Vagina (tissue), 2 donors: ENCODE measurements at places on chromosomes 1 and 21.

GRCh38 chr1:74650561-74650960, 23.0 kb downstream of the ERICH3 start:
- DNase-seq = no peak

- no peak for DNase-seq
Measured at GRCh38 chr1:215132156-215132555, 49.6 kb downstream of the KCNK2 start.

GRCh38 chr1:224635356-224635755, 19.2 kb downstream of the CNIH3 start:
- DNase-seq = no peak

DNA sequence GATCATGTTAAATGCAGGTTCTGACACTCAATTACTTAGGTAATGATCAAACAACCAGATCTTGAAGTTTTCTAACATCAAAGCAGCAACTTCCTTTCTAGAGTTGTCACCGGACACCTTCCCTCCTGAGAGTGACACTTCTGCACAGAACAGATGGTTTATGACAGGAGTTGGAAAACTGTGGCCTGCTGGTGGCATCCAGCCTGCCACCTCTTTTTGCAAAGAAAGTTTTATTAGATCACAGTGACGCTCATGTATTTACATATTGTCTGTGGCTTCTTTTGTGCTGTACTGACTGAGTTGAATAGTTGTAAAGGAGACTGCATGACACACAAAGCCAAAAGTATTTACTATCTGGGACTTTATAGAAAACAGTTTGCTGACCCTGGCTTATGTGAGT, 28.3 kb downstream of the DDR2 start:
- no peak for DNase-seq

- no peak for DNase-seq
Measured at GRCh38 chr1:180370597-180370996, 131.8 kb downstream of the ACBD6 start.

DNA sequence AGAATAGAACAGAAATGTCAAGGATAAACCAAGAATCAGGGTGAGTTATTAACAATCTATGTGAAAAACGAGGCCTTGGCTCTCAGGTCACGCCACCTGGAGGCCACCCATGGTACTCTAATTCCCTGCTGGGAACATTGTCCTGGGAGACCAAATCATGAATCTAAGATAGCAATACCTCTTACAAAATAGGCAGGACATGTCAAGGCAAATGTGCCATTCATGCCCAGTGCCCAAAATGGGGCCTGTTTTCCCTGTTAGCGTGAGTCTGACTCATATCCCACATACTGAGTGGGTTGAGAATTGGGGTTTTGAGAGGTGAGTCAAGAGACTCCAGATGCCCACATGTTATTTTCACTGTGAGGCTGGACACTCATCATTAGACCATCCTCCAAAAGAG, 380.8 kb downstream of the HHIPL2 start:
- no peak for DNase-seq

- no peak for DNase-seq
Measured at GRCh38 chr1:178151831-178152230, 57.9 kb downstream of the RASAL2 start.

DNA sequence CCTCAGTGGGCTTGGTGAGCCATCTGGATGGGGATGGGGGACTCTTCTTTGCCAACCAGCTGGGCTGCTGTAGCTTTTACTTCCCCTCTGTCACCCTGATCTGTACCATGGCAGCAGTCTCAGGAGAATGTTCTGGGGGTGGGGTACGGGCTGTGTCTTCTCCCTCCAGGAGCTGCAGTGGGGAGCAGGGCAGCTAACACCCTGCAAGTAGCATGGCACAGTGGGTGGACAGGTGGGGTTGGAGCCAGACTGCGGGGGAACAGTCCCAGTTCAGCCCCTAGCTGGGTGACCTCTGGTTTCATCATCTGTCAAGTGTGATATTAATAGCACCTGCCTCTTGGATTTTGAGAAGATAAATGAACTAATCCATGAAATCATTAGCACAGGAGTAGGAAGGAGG, 3.1 kb downstream of the NFASC start:
- DNase-seq = no peak

- no peak for DNase-seq
Measured at GRCh38 chr1:101323535-101323934, 86.7 kb downstream of the S1PR1 start.

DNA sequence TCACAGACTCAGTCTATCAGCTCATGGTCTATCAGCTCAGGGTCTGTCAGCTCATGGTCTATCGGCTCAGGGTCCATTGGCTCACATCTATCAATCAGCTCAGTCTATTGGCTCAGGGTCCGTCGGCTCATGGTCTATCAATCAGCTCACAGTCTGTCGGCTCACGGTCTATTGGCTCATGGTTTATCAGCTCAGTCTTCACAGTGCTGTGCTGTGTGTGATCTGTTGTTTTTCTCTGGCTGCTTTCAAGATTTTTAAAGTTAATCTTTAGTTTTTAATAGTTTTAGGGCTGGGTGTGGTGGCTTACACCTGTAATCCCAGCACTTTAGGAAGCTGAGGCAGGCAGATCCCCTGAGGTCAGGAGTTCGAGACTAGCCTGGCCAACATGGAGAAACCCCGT, 14.4 kb downstream of the C1orf159 start:
- no peak for DNase-seq

DNA sequence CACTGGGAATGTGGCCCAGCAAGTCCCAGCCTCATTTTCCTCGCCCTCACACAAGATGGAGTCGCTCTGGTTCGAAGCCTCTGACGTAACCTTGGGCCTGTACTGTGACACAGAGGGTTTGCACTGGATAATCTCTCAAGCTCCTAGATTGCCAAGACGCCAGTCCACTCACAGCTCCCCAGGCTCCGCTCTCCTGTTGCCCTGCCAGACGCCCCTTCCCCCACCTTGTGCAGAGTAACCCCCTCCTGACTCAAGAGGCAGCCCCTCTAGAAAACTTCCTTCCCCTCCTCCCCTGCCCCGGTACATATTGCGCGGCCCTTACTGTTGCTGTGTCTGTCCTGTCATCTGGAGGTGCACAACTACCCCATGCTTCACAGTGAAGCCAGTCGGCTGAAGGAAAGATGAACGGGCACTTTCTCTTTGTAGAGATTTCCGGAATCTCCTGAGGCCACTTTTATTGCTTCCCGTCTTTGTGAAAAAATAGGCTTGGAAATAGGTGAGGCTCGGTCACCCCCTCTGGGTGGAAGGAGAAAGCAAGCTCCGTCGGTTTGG, 981 bp upstream of the KIAA1614 start:
- no peak for DNase-seq
